ENCODE measurements at places on chromosomes 4 and X. TPM values are rescaled to one million over a fixed set of nuclear protein-coding genes. Genes with fewer than 3 reads are reported as not detected.

Gene LNX1
- total RNA-seq, result not detected

Gene GJB1
- not detected for total RNA-seq

Gene FRMPD4
- total RNA-seq, result not detected

Gene ASB11
- not detected for total RNA-seq

Gene FAM47E
- not detected for total RNA-seq

Gene TBX22
- not detected for total RNA-seq

Gene ASMT
- total RNA-seq, result 0.52 TPM

Data from activated CD4-positive, alpha-beta memory T cell treated with anti-CD3 and anti-CD28 coated beads for 36 hours (primary cell).